Inflammatory macrophage treated with lipopolysaccharide for 4 hours (primary cell): ENCODE measurements at places on chromosomes 6 and 20.

DNA sequence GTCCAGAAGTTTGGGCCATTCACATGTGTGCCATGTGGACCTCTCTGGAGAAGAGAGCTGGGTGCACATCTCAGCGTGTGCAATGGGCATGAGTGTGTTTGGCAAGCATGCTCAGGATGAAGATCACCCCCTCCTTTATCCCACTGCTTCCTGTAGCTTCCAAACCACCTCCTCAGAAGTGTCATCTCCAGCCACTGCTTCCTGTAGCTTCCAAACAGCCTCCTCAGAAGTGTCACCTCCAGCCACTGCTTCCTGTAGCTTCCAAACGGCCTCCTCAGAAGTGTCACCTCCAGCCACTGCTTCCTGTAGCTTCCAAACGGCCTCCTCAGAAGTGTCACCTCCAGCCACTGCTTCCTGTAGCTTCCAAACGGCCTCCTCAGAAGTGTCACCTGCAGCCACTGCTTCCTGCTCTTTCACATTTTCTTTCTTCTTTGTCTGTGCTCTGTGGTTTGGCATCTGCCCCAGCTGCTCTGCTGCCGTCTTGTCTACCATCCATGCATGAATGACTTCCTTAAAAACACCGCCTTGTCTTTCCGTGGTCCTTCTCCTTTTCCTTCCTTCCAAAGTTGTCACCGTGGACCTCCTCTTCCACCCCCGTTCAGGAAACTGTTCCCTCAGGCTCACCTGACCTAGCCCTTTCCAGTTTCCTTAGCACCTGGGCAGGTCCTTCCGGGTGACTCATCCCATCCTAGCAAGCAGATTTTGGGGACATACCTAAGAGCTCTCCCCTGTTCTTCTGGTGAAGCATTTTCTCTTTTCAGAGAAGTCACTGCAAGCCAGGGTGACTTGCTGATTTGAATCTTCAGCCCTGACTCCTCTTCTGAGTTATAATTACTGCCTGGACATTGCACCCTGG is 43.5 kb upstream of the TIAM2 start:
- no peak for DNase-seq

GRCh38 chr20:24406251-24406650 is 63.2 kb upstream of the SYNDIG1 start:
- DNase-seq: no peak

GRCh38 chr6:62283365-62283764 is 2.7 kb downstream of the KHDRBS2 start:
- DNase-seq: no peak

DNA sequence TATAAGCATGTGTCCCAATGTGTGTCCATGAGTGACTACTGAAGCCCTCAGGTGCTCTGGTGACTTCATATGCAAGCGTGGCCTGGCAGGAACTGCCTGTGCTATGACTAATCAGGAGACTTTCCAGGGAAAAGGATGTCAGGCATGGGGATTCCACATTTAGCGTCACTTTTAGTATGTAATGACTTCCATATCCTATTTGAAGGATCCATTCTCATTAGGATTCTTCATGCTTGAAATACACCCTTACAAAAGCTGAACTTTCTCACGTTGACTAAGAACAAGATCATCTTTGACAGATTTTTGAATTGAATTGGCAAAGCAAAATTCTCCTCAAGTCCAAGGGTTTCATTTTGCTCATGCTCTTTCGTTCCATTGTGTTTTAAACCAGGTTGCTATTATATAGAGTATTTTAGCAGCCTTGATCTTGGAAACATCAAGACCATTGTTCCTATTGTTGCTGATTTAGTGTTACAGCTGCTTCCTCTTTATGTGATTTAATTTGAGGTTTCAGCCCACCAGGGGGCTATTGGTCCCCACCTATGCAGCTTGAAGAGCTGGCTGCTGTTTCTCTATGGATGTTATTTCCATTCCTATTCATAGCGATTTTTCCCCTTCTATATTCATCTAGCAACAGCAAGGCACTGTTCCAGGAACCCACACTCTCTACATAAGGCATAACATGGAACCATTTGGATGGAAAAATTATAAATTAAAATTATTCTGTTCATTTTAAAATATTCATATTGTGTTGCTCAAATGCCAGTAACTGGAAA is 418.6 kb downstream of the CDKAL1 start:
- DNase-seq: no peak

DNA sequence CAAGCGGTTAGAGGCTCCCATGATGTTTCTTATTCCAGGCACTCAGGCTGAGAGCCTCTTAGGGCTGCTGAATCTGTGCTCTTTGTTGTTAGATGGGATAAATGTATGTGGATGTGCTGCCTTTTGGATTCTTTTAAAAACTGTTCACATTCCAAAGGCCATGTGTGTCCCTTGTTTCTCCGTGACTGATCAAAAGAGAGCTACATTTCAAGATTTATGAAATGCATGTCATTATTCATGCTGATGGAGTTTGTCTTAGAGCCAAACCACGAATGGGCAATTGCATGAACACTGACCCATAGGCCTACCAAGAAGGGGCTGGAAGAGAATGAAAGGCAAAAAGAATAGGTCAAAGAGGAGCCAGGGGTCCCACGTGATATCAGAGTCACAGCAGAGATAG is 104.9 kb upstream of the TSHZ2 start:
- DNase-seq: no peak

DNA sequence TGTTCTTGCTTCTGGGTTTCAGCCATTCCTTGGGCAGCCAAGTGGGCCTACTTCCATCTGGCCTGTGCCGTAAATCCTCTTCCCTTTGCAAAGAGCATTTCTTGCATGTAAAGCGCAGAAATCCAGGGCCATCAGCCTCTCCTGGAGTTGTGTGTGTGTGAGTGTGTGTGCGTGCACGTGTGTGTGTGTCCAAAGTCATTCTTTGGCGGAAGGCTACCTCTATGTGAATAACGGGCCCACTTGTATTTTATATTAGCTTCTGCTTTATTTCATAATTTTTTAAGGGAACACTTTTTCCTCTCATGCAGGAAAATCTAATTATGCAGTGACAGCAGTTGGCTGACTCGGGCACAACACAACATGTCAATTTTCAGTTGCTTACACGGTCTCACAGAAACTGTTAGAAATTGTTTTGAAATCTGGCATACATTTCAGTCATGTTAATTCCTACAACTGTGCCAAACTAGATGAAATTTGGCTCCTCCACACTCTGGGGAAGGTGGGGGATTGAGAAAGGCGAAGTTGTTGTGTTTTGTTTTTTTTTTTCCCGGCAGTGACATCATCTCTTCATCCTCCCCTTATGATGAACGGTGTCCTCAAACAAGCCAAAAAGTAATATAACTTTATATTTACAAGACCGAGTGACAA is 223.7 kb upstream of the TSHZ2 start:
- DNase-seq: no peak

- DNase-seq: peak; percentile 49
Observed at GRCh38 chr6:147204060-147204785, at the start of gene STXBP5. STXBP5 (plus strand) TSS chr6:147204417; CDS start chr6:147204533, 116 bp downstream.

- DNase-seq: no peak
Observed at GRCh38 chr20:3646067-3646440, 17.1 kb downstream of the GFRA4 start.

DNA sequence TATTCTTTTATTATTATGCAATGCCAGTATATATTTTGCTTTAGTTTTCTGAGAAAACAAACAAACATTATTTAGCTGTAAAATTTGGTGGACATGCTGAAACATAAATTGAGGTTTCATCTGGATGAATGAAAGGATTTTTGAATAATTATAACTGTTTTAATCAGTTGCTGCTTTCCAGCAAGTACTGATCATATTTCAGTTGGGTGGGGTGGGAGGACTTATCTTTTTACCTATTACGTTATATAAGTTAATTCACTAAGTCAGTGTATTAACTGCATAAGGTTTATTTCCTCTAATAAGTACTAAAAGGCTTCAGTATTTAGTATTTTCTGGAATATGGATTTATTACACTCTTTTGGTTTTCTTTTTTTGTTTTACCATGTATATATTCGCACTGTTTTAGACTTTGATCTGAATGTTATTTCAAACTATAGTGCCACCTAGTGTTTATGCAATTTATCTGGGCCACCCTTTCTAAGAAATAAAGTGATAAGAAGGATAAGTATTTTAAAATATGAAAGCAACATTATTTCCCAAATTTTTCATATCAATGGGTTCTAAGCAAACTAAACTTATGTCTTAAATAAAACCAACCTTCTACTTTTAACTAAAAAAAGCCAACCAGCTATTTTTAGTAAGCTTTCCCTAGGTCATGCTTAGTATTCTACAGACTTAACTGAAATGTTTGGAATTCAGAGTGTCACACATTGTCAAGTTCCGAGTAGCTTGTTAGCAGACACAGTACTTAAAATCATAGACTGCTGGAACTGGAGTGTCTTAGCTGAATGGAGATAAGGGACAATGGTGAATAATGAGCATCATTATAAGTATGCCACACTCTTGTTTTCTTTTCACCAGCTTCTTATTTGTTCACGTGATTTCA is 105.4 kb upstream of the MCHR2 start:
- DNase-seq: peak; percentile 6

DNA sequence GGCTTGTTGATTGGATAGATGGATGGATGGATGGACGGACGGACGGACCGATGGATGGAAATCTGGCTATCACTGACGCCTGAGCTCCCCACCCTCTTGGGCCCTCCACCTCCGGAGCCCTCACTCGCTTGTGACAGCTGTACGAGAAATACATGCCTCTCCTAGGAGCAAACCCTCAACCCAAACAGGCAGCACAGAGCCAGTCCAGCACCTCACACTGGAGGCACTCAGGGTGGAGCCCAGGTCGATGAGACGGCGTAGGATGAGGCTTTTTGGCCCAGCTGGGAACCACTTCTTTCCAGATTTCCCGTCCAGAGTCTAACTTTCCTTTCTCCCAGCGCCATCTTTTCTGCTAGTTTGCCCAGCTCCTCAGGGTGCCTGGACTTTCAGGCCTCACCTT is 2.7 kb upstream of the LY6G5C start:
- DNase-seq: no peak

DNA sequence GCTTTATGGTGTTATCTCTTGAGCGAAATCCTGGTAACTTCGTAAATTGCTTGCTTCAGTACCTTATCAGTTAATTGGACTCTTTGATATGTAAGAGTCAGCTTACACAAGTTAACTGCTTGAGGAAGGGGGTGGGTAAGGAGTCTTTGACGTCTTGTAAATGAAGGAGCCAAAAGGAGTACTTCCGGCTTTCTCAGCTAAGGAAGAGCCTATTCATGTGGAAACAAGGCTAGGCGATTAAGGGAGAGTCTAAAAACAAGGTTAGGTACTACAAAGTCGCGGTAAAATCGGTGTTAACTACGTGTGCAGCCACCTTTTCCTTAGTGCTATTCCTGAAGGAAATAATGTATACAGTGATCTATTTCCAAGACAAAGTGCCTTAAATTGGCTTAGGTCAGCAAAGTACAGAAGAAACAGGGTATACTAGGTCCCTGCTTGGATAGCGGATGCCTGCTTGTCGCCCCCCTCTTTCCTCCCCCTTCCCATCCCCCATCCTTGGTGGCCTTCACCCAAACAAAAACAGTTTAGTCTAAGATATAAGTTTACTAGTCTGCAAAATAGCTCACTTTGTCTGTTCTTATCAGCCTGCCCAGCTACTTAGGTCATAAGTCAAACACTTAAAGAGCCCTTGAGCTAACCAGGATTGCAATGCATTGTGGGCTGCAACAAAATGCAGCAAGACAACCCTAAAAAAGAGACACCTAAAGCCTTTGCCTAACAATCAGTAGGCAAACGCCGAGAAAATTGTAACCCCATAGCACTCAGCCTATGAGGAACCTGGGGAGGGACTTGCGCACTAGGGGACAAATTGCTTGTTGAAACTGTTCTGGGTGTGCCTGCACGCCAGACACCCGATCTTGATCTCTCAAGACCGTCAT is 147.3 kb downstream of the TRIM27 start:
- no peak for DNase-seq

GRCh38 chr20:10427060-10427692 is 6.8 kb downstream of the MKKS start:
- peak; percentile 61 for DNase-seq

DNA sequence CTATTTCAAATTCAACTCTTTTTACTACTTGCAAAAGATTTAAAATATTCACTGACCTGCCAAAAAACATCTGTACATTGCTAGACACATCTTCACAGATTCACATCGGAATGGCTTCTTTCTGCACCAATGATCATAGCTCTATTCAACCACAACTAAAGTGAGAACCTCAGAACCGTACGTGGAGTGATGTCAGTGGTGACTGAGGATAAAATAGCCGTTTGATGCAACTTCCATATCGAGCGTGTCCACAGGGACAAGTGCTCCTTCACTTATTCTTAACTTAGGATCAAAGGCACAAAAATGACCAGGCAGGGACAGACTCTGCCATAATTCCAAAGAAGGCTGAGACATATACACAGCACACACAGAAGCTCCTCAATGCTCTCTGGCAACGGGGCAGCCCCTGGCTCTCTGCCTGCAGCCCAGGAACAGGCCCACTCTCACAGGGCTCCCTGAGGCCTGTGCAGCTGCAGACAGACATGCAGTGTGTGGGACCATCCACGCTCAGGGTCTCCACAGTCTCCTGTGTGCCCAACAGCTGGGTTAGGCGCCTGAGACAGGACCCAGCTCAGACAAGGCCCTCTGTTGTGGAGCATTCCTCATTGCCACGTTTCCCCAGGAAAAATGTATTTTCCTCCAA is 22.8 kb downstream of the FYN start:
- no peak for DNase-seq

DNA sequence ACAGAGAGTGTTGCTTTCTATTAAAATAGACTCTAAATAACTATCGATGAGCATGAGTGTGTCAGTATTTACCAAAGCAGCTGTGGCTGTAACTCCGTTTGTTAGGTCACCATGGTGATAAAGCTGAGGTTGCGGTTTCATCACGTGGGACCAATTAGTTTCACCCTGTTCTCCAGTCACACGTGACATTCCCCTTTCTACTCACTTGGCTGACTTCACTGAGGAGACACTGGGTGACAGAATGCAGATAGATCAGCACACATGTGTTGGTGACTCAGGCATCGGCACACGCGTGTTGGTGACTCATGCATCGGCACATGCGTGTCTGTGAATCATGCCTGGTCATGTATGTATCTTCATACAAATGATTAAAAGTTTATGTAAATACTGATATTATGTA is 285.4 kb downstream of the THBS2 start:
- no peak for DNase-seq

GRCh38 chr20:63588641-63589041 is 14.6 kb upstream of the HELZ2 start:
- no peak for DNase-seq

GRCh38 chr6:111276736-111277135 is 189.4 kb downstream of the SLC16A10 start:
- DNase-seq: no peak

DNA sequence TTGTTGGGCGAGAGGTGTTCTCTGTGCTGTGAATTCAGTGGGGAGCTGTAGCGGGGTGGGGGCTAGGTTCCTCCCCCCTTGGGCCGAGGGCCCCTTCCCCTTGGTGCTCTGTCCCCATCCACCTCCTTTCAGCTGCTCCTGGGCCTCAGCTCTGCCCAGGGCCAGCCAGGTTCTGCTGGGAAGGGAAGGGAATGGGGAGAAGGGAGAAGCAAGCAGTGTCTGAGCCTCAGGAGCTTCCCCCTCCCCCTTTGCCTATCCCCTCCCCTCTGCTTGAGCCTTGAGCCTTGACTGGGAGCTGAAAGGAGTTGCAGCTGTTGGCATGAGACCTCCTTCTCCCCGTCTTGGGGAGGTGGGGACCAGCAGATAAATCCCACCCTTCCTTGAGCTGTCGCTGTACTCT is 576 bp upstream of the RRP36 start:
- DNase-seq: no peak
